Hindlimb muscle (tissue), 1 donor: ENCODE measurements at places on chromosomes 1 and 21. TPM values are rescaled to one million over a fixed set of nuclear protein-coding genes. Genes with fewer than 3 reads are reported as not detected.

DNA sequence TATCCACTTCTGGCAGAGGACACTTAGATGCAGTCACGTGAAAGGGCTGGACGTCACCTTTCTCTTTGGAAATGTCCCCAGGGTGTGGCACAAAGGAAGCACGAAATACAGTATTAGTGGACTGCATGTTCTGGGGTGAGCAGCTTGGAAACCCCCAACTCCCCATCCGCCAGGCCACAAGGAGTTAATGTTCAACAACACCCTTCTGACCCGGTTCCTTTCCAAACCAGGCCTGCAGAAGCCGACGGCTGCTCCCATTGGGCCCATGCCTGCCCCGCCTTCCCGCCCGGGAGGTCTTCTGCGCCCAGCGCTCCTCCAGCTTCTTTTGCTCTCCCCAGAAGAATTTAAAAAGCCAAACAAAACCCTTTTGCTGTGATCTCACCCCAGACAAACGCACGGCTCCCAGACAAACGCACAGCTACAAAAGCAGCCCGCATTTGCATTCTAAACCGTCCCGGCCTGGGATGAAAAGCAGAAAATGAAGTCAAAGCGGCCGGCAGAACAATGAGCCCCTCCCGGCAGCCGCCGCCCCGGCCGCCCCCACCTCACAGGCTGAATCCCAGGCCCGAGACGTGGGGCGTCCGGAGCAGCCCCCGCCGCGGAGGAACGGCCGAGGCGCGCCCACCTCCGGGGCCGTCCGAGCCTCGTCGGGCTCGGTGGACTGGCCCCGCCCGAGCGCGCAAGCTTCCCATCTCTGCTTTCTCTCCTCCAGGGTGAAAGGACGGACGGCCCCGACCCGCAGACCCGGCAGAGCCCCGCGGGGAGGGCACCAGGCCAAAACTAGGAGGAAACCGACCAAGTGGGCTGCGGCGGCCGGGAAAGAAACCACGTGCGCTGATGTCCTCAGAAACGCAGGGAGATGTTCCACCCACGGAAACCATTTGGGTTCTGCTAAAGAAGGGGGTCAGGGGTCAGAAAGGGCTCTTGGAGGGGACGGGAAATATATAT is 101.9 kb downstream of the PLPP3 start:
- DNase-seq: peak; percentile 48

DNA sequence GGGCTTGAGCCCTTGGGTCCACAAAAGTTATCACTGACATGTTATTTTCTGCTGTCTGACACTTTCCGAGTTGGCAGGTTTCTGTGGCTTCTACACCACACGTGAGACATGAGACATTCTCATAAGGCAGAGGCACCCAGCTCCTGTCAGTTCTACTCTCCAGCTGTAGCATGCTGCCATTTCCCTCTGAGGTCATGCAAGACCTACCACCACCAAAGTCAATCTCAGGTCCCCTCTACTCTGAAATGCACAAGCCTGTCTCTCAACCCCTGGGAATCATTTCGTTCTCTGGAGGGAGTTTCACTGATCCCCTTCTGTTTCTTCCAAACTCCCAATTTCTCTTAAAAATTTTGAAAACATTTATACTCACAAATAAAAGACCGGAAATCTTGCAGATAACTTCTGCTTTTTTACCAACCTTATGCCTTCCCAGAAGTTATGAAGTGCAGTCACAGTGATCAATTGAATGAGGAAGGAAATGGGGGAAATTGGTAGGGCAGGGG is 39.5 kb upstream of the CR2 start:
- DNase-seq: no peak

DNA sequence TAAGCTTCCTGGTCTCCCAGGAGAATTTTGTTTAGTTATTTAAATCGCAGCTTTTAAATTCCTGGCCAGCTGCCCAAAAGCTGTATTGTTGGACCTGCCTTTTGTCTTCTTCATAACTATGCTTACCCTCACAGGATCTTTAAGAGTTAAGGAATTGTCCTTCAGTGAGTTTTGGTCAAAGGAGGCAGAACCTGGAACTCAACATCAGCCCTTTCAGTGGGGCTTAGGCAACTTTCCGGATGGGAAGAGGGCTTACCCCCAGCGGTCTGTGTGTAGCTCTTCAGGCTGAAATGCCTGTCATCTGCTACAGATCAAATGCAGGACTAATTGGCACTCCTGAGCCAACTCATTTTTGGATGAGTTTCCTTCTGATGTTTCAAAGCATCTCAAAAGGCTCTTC is 402.6 kb downstream of the SIPA1L2 start:
- DNase-seq: no peak

GRCh38 chr1:22978299-22978698 is 5.6 kb upstream of the LACTBL1 start:
- DNase-seq: no peak

GRCh38 chr1:221035662-221036153 is 156.5 kb downstream of the HLX start:
- DNase-seq: no peak

- DNase-seq: no peak
Measured at GRCh38 chr1:209176866-209177430, 406.6 kb upstream of the CAMK1G start.

GRCh38 chr1:29851691-29852090 is 615.4 kb downstream of the PTPRU start:
- no peak for DNase-seq

- no peak for DNase-seq
Measured at GRCh38 chr21:36510911-36511310, 31.0 kb upstream of the CLDN14 start.

DNA sequence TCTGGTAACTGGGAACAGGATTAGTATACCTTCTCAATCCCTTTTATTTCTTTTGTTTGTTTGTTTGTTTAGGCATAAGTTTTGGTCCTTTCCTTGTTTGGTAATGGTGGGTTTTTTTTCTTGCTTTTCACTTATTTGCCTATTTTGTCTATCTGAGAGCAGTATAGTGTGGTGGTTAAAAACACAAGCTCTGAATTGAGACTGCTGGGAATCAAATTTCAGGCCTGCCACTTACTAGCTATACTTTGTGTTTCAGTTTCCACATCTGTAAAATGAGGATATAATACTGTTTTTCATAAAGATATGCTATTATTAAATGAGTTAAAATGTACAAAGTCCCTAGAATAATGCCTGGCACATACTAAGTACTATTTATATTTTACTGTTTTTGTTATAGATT is 81.6 kb upstream of the IVNS1ABP start:
- DNase-seq: no peak

DNA sequence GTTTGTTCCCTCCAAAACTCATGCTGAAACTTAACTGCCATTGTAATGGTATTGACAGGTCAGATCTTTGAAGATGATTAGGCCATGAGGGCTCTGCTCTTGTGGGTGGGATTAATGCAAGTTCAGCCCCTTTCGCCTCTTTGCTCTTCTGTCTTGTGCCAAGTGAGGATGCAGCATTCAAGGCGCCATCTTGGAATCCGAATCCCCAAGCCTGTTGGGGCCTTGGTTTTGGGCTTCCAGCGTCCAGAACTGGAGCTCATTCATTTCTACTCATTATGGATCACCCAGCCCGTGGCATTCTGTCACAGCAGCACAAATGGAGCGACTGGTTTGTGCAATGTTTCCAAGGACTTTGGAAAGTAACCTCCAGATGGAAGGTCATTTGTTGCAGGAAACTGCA is 5.6 kb downstream of the TTC34 start:
- no peak for DNase-seq

The IQCC gene
- 3.8 TPM for polyA plus RNA-seq

The FCER1G gene
- 21.4 TPM for polyA plus RNA-seq

DNA sequence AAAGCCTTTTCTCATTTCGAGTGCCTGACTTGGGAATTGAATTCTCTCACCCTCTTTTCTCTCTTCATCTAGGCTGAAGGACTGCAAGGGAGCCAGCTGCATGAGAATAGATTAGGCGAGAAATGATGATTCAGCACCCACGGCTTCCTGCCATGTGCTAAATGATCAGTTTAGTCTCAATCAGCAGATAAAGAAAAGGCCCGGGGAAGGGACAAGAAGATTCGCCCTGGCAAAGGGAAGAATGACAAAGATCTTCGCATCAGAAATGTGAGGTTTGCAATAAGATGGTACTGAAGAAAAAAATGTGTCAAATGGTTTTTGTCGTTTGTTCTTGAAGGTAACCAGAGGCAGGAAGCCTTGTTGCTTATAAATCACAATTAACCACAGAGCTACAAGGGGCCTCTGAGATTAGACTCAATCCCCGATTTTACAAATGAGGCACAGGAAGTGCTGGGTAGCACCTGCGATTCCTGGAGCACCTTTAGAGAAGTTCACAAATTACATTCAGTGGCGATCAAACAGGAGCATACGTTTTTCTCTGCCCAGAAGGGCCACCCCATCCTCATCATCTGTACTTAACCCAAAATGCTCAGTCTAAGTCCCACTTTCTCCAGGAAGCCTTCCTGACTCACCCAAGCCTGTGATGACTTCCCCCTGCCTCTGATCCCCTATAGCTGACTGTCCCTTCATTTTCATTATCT is 183.4 kb downstream of the ZNF281 start:
- DNase-seq: no peak

The PODN gene
- 8.5 TPM for polyA plus RNA-seq

GRCh38 chr1:164764333-164764732 is 205.3 kb downstream of the PBX1 start:
- DNase-seq: no peak

DNA sequence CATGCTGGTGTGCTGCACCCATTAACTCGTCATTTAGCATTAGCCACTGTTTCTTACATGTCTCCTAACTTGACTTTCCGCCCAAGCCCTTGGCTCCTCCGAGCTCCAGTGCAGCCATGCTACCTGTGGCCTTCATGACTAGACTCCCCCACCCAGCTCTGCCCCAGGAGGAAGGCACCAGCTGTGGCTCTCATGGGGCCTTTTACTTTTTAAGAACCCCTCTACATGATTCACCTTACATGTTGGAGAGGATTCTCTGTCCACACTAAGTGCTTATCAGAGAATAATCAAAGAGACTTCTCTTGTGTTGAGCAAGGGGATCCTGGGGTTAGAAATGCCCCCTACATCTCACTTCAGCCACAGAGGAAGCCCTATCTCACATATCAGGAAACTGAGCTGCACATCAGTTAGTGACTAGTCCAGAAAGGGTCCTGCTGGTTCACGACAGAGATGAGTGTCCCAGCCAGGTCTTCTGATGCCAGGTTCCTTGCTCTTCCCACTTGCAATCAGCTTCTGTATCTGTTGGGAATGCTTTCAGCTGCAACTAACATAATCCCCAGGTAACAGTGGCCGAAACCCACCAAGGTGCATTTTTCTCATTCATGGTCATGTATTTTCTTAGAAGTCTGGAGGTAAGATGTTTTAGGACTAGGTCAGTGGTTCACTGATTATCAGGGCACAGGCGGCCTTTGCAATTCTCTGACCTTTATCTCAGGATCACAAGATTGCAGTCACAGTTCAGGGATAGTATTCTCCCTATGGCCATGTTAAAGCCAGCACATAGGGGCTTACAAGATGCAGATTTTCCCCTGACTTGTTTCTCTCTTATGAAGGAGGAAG is 45.9 kb downstream of the KLHDC7A start:
- DNase-seq: no peak

DNA sequence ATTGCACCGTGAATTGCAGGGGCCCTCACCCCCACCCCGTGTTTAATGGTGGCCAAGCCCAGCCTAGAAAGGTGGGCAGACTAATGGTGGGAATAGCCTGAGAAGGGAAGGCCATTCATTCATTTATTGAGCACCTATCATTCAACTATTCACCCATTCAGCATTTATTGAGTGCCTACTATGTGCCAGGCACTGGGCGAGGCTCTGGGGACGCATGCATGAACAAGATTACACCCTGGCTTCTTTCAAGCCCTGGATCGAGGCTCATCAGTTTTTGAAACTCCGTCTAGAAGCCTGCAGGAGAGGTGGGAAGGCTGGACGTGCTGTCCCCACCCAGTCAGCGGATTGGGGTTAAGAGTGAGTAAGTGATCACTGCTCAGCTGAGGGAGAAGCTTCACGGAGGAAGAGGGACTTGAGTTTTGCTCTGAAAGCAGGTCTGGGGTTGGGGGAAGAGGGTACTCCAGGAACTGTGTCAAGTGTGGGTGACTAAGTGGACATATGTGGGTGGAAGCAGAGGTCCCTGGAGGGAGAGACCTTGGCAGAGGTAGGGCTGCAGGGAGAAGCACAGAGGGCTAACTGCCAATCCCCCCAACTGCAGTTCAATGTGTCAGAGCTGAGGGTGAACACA is 35.6 kb downstream of the MEF2D start:
- DNase-seq: no peak

DNA sequence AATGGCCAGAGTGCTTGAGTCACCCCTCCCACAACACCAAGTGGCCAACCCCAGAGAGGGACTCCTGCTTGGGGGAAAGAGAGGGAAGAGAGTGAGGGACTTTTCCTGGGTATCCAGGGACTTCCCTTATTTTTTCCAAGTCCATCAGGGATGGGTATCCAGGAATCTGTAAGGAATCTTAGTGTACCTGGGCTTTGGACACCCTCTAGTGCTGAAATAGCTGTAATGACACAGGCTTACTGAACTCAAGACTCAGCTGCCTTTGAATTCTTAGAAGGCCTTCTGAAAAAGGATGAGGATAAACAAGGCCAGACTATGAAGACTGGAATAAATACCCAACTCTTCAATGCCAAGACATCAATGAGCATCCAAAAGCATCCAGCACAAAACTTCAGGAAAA is 12.0 kb downstream of the TSHB start:
- DNase-seq: no peak

GRCh38 chr1:5970610-5971273 is 21.5 kb downstream of the NPHP4 start:
- no peak for DNase-seq

The LCE2B gene
- not detected for polyA plus RNA-seq

DNA sequence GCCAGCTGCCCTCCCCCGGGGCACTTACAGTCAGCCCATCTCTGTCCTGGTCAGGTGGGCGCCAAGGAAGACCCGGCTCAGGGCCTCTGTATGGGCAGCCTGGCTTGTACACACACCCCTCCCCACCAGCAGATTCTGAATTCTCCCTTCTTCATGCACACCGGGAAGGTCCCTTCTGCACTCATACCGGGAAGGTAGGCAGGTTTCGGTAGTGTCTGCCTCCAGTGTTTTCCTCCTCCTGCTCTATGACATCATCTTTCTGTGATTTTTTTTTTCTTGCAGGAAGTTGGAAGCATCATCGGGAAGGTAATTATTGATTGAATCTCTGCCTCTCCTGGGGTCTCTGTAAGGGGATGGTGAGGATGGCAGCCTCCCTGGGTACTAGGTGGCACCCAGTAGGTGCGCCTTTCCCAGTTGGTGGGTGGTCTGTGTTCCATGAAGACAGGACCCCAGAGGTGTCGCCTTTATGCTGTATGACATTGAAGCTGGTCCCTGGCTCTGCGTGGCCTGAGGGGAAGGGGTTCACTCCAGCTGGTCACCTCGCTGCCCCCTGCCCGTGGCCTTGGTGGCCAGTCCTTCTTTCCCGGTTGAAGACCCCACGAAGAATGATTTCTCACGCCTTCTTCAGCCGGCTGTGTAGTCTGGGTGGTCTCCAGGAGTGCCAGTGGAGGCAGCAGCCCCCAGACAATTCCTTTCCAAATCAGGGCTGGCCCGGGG is 82.1 kb upstream of the COL6A1 start:
- no peak for DNase-seq

The SYT14 gene
- polyA plus RNA-seq: 1.7 TPM

- no peak for DNase-seq
Measured at GRCh38 chr1:171160639-171161354, 24.3 kb upstream of the FMO2 start.

- no peak for DNase-seq
Measured at GRCh38 chr1:225651376-225651871, 1.5 kb downstream of the ENAH start.

- DNase-seq: no peak
Measured at GRCh38 chr1:185449378-185450059, 132.5 kb upstream of the IVNS1ABP start.
